ENCODE measurements at places on chromosomes 1 and 21.

- H3K4me3 ChIP-seq: no peak overlapping the region
- DNase-seq: no peak
- H3K27me3 ChIP-seq: no peaks in the 10 kb centered on the region
- H3K27ac ChIP-seq: no peak overlapping the region
These were observed 496.1 kb downstream of the LRRIQ3 start for GRCh38 chr1:73701826-73702225.

DNA sequence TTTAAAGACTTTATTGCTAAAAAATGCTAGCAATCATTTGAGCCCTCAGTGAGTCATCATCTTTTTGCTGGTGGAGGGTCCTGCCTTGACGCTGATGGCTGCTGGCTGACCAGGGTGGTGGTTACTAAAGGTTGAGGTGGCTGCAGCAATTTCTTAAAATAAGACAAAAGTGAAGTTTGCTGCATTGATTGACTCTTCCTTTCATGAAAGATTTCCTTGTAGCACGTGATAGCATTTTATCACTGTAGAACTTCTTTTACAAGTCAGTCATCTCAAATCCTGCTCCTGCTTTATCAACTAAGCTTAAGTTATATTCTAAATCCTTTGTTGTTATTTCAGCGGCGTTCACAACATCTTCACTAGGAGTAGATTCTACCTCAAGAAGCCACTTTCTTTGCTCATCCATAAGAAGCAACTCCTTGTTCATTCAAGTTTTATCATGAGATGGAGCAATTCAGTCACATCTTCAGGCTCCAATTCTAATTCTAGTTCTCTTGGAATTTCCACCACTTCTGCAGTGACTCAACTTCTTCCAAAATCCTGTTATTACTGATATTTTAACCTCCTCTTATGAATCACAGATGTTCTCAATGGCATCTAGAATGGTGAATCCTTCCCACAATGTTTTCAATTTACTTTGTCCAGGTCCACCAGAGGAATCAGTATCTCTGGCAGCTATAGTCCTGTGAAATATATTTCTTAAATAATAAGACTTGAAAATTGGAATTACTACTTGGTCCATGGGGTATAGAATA, 17.6 kb upstream of the RGS1 start:
- H3K27me3 ChIP-seq: no peaks in the 10 kb centered on the region
- H3K4me3 ChIP-seq: no peak overlapping the region
- H3K36me3 ChIP-seq: no peaks in the 10 kb centered on the region
- H3K27ac ChIP-seq: no peak overlapping the region
- DNase-seq: no peak

DNA sequence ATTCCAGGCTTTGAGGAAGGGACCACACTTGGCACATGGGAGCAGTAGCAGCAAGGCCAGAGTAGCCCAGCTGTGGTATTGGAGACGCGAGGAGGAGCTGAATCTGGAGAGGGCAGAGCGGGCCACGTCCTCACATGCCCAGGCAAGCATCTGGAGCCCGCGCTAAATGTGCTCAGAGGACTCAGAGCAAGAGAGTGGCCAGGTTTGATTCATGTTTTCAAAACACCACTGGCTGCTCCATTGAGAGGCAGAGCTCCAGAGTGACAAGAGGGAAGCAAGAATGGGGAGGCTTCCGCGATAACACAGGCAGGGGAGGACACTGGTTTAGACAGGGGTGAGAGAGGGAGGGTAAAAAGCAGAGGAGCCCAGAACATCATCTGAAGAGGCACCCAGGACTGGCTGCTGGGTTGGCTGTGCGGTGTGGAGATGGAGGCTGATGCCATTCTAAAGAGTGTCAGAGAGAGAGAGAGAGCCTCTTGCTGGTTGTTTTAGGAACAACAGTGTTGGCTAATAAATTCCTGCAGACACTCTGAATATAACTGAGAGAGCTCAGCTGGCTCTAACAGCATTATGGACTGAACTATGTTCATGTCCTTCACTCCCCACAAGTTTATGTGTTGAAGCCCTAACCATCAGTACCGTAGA, 32.3 kb downstream of the RCAN1 start:
- H3K27ac ChIP-seq: no peak overlapping the region
- no peak overlapping the region for H3K4me3 ChIP-seq
- H3K36me3 ChIP-seq: no peaks in the 10 kb centered on the region
- peak; percentile 32 for DNase-seq

DNA sequence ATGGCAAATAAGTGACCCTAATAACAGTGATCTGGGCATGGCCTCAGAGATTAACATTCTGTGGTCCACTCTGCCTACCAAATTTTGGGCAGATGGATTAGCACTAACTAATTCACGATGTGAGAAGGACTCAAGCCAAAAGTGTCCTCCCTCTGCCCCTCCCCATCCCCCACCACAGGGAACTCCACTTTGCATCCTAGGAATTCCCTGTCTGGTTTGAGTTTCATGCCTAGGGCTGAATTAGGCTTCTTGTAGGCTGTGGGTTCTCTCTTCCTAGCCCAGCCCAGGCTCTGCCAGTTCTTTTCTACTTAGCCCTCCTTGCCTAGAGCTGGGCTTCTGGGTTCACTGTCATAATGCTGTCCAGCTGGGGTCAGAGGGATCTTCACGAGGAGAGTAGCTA, 64.1 kb downstream of the ATP2B4 start:
- no peak for DNase-seq
- peaks cover 30% of the 10 kb centered on the region for H3K36me3 ChIP-seq
- H3K4me3 ChIP-seq: no peak overlapping the region
- no peaks in the 10 kb centered on the region for H3K27me3 ChIP-seq
- peaks cover 19% of the 10 kb centered on the region for H3K4me1 ChIP-seq

DNA sequence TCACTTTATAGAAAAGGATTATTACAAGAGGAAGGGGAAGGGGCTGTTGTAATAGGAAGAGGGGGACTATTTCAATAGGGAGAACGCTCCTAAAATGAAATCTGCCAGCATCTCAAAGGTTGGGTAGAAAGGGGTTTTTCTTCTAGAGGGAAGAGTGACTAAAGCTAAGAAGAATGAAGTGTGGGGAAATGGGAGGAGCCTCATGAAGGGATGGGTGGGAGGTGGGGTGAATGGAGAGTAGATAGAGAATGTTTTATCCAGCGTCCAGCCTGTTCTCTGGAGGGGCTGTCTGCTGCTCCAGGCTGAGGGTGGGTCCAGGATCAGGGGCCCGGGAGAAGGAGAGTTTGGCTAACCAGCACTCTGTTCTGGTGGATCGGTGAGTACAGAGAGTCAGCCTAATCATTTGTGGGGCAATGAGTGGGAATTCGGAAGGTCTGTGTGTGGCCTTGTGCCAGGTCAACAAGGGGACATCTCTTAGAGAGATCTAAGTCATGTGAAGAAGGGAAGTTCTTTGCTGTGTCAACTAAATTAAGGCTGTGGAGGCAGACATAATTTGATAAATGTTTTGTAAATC, 25.2 kb downstream of the VN1R5 start:
- H3K4me1 ChIP-seq: no peaks in the 10 kb centered on the region
- H3K36me3 ChIP-seq: no peaks in the 10 kb centered on the region
- H3K27ac ChIP-seq: no peak overlapping the region
- no peak overlapping the region for H3K4me3 ChIP-seq
- no peak for DNase-seq
- H3K27me3 ChIP-seq: no peaks in the 10 kb centered on the region

DNA sequence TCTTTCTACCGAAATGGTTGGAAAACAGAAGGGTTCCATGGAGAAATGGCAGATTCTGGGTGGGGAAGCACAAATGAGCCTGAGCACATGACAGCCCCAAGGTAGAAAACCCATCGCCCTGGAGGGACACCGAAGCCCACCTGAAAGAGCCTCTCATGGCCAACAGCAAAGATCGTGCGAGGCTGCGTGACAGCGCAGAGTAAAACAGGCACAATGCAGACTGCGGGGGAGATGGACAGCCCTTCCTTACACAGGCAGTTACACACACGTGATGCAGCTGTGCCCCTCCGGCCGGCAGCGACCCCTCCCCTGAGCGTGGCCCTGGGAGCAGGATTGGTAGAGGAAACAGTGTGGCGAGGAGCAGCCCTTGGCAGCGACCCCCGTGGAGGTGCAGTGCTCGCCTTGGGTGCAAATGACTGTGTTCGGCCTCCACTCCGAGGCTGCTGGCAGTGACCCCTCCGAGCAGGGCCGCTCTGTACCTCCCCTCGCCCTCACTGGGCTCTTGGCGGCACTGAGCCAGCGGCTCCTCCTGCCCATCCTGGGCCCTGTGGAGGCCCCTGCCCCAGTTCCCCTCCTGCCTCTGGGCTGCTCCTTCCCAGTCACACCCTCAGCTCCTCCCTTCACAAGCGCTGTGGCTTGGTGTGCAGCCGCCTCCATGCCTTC, 120.9 kb upstream of the COL6A1 start:
- no peak overlapping the region for H3K27ac ChIP-seq
- H3K36me3 ChIP-seq: no peaks in the 10 kb centered on the region
- no peak overlapping the region for H3K4me3 ChIP-seq
- H3K27me3 ChIP-seq: no peaks in the 10 kb centered on the region
